EL (cell line): ENCODE measurements at places on chromosomes 2 and 18.

DNA sequence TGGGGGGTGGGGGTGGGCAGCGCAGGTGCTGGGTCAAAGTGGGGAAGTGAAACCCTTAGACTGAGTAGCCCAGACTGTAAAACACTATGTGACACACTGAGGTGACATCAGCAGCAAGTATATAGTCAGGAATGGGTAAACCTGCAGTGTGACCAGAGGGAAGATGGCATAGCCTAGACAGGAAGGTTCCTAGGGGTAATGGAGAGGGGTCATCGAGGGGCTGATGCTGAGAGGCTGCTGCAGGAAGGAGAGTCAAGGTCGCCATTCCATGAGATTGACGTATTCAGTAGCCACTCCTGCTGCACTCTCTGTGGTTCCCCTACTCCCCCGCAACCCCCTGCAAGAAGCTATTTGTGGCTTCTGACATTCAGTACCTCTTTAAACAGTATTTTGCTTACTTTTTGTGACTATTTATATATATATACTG lies 111.7 kb downstream of the CHST9 start:
- DNase-seq, result no peak

DNA sequence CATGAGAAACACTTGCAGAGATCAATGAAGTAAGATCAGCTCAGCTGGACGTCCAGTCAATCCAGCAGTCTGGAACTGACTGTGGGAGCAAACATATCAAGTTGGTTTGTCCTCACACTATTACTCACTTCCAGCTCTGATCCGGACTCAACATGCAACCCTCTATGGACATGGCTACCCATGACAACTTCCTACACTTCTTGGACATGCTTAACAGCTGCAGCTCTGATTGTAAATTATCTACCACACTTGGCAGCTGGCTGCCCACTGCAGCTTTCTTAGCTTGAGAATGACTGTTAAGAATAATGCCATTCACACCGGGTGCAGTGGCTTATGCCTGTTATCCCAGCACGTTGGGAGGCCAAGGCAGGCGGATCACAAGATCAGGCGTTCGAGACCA lies 429.8 kb downstream of the EPHA4 start:
- no peak for DNase-seq

DNA sequence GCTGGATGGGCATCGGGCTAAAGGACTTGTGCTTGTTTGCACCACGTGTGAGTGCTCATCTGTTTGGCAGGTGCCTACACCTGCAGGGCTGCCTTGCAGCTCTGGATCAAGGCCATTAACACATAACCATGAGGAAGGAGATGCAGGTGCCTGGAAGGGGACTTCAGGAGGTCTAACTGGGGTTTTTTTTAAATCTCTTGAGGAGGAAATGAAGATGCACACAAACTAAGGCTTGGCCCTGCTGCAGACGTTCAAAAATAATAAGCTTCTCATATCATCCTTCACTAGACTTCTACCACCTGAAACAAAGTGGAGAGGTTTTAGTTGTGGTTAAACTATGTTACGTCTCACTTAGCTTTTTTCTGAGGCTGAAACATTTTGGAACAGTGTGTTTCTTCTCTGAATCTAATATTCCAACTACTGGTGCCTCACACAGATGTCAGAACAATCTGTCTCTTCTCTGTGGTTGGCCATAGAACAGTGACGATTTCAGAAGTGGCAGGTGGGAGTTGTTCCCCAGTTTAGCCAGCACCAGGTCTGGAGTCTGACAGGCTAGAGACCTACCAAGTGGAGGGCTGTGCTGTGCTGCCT lies 36.5 kb downstream of the BCL2L11 start:
- DNase-seq, result no peak

- DNase-seq, result no peak
These were observed 71.1 kb downstream of the ARHGEF33 start for GRCh38 chr2:38960609-38961320.

GRCh38 chr2:75607400-75607798 lies 39.2 kb upstream of the MRPL19 start:
- DNase-seq, result no peak

DNA sequence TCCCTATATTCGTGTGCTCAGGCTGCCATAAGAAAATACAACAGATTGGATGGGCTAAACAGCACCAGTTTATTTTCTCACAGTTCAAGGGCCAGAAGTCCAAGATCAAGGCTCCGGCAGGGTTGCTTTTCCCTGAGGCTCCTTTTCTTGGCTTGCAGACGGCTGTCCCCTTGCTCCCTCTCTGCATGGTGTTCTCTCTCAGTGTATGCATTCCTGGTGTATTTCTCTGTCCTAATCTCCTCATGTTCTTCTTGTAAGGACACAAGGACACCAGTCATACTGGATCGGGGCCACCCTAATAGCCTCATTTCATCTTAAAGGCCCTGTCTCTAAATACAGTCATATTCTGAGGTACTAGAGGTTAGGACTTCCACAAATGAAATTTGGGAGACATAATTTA lies 62.6 kb upstream of the SLC16A14 start:
- DNase-seq, result no peak

- DNase-seq, result no peak
These were observed 220.0 kb upstream of the TANK start for GRCh38 chr2:160940271-160940670.

- no peak for DNase-seq
These were observed 62.8 kb downstream of the CYB5A start for GRCh38 chr18:74229005-74229404.

DNA sequence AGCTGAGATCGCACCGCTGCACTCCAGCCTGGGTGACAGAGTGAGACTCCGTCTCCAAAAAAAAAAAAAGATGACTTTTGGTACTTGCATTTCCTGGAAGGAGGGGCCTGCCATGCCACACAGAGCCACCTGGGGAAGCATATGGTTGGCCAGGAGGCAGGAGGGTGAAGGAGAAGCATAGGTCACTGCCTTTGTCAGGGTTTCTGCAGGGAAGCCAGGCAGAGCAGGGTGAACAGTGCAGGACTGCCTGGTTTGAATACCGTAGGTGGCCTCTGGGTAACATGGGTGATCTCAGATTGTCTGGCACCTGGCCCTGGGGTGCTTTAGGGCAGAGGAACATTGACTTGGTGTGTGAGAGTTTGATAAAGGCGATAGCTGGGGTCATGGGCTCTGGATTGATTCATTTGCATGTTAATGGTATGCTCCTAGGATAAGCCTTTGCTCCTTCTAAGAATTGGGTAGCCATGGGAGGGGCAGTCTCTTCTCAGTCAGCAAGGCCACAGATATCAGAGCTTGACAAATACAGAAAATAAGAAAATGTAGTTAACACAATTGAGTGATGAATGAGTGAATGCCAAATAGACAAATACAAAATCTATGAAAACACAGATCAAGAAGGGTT lies 124.0 kb upstream of the SEC11C start:
- no peak for DNase-seq

- DNase-seq, result no peak
These were observed 267.6 kb downstream of the SRBD1 start for GRCh38 chr2:45343251-45344017.

DNA sequence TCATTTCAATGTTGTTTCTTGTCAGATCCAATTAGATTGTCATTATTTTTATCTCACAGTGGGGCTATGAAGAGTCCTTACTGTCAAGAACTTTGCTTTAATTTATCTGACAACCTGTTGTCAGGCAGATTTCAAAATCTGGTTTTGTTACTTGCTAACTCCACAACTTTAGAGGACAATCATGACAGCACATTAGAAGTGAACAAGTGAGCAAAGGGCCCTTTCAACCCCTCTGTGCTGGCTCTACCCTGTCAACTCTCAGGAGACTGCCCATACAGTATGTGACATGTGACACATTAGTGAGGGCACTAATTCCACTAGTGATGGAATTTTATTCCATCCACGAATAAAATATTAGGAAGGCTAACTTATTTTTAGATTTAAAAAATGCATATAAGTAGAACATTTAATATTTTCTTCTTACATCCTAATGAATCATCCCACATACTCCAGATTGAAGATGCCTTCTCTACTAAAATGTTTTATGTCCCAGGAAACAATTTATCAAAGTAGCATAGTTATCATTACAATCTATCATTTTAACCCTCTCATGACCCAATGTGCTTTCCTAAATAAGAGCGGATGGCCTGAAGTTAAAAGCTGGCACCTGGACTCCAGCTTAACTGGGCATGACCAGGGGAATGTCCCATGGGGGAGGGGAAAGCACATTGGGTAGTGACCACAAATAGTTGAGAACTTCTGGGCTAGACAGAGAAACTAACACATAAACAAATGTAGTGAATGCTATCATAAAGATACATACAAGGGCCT lies 97.6 kb upstream of the PPP1CB start:
- DNase-seq, result no peak

GRCh38 chr2:48694149-48694548 lies 61.4 kb downstream of the LHCGR start:
- DNase-seq, result peak; percentile 51

DNA sequence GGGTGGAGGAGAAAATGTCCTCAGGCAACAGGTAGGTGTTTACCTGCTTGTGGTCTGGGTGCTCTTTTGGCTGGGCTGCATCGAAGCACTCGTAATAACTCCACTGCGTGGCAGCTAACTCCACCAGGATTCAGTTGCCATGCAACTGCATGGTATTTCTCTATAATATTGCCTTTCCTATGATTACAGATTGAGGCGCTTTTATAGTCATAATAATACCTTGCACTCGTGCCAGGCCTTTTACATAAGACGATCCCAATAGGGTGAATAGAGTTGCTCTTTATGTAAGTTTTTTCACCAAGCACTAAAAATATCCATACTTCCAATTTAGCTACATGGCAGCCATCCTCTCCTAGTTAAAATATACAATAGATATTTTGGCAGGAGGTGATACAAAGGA lies 19.7 kb upstream of the NYAP2 start:
- DNase-seq, result no peak

DNA sequence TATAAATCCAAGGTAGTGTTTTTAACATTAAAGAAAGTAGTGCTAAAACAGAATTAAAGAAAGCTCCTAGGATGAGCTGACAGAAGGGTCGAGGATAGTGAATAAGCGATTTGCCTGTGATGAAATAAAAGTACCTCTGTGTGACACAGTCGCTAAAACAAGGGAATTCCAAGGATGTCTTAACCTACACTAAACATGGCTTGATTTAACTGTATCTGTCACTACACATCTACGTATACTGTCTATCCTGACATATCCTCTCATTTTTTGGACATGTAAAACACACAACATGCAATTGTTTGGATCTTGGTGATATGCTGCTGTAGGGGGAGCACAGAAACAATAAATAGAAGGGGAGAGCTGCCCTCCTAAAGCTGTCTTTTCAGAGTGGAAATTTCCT lies 580.8 kb upstream of the SLC8A1 start:
- DNase-seq, result no peak

GRCh38 chr2:86064006-86064405 lies 41.7 kb downstream of the POLR1A start:
- peak; percentile 76 for DNase-seq

GRCh38 chr2:218344090-218344754 lies 12.4 kb upstream of the CATIP start:
- no peak for DNase-seq

- no peak for DNase-seq
These were observed 11.2 kb upstream of the NAPG start for GRCh38 chr18:10514601-10515000.

DNA sequence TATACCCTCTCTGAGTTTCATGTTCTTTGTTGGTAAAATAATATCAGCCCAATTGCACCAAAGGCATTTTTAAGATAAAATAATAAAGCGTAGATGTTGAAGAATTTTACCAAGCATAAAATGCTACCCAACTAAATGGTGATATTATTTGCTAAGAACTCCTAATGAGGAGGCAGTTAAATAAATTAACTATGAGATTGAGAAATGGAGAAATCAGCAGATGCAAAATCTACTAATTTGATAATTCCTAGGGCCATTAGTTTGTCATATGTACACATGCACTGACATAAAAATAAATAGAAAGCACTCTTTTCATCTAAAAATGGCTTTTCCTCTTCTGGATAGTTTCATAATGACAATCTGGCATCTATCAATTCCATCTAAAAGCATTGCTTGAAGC lies 681.5 kb upstream of the FAM98A start:
- DNase-seq, result no peak

- no peak for DNase-seq
These were observed 14.4 kb downstream of the PIEZO2 start for GRCh38 chr18:11134940-11135339.

GRCh38 chr2:36355151-36355889 lies at the start of gene CRIM1:
TSS of gene CRIM1 (plus strand) at chr2:36355778. CDS start at chr2:36356293, 515 bp downstream.
- peak; percentile 90 for DNase-seq

DNA sequence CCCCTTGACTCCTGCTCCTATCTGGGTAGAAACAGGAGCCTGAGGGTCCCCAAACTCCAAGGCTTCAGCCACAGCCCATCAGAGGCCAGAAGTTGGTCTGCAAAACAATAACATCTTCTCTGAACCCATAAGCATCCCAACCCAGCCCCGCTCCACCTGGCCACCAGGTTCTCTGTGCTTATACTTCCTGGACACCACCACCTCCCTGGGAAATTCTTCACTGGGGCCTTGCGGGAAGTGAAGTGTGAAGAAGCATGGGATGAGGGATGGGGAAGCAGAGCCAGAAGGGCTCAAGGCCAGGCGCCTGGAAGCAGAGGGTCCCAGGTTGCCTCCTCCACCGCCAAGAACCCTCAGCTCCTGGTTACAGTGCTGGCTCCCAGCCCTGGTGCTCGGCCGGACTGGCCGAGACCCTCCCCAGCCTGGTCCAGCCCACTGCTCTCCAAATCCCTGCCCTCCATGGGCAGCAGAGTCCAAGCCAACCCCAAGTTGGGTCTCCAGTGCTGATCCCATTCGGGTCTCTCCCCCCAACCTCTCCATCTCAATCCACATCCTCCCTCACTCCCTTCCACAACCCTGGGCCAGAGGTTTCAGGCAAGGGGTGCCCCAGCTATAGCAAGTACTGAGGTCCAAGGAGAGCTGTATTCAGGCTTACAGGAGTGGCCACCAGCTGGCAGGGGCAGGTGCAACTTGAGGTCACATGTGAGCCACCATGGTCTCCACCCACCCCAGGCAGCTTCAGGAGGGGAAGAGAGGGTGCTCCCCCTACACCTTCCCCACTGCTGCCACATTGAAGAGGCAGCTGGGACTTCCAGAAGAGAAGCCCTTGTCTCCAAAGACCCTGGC lies 60.7 kb downstream of the TNS1 start:
- no peak for DNase-seq

GRCh38 chr2:161658259-161658658 lies 34.0 kb downstream of the SLC4A10 start:
- DNase-seq, result no peak

GRCh38 chr2:189153619-189154018 lies 25.9 kb downstream of the COL5A2 start:
- no peak for DNase-seq

- DNase-seq, result no peak
These were observed 87.1 kb upstream of the LYPD1 start for GRCh38 chr2:132757002-132757589.
